Right cardiac atrium (tissue), 5 donors: ENCODE measurements at places on chromosomes 5 and 9. TPM values are rescaled to one million over a fixed set of nuclear protein-coding genes. Genes with fewer than 3 reads are reported as not detected.

DNA sequence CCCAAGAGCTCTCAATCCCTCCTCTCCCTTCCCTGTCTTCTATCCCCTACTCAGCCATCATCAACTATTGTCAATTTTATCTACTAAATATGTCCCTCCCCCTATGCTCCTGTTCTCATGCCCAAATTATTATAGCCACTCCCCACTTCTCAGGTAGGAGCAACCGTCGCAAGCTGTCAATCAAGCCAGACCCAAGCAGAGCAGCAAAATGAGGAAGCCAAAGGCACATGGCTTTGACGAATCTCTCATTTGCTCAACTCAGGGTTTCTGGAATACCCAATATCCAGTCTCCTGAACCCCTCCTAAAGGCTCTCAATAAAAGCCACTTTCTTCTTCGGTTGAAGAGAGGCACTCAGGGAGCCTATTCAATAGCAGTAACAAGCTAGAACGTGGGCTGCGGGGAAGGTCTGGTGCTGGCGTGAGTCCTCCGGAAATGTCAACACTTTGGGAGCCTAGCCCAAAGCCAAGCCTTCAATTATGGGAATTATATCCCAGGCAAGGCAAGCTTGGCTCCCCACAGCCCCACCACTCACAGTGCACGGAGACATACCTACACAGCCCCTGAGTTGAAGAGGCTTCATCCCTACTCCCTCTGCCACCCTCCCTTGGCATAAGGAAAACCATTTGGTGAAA is 47.7 kb downstream of the SIL1 start:
- peak; percentile 54 for DNase-seq

DNA sequence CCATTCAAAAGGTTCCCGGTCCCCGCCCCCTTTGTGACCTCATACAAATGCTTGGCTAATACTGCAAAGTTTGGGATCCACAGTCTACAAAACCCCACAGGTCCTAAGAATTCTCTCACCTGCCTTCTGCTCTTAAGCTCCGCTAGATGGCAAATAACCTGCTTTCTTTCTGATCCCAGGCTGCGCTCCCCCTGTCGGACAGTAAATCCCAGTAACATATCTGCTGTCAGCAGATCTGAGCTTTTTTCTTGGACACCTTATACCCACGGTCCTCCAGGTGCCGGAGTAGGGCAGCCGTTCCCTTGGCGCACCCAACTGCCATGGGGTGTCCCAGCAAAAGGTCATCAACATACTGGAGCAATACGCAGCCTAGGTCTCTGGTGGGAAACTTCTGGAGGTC is 39.0 kb upstream of the PPP1R26 start:
- no peak for DNase-seq

DNA sequence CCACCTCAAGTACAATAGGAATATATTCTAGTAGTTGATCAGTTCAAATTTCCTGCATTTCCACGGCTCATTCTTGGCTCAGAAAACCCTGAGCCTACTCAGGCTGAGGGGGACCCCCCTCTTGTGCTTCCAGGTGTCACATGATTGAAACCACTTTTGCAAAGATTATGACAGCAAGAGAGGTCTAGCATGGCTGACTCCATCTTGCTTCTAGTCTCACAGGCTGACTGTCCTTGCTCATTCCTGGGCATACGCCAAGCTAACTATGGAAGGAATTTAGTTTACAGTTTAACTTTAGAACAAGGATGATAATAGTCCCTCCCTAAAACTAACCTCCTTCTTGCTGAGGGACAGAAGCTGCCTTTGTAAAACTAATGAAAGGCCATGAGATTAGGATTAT is 154.1 kb downstream of the SNX18 start:
- no peak for DNase-seq

- no peak for DNase-seq
Measured at GRCh38 chr9:16136961-16137360, 584.1 kb downstream of the CCDC171 start.

GRCh38 chr5:73686912-73687311 is 60.9 kb downstream of the ARHGEF28 start:
- no peak for DNase-seq

- no peak for DNase-seq
Measured at GRCh38 chr9:89720696-89721175, 115.9 kb downstream of the GADD45G start.

EDIL3 gene
- 5.4 TPM for polyA plus RNA-seq
